ENCODE measurements at places on chromosomes 1 and 21.

DNA sequence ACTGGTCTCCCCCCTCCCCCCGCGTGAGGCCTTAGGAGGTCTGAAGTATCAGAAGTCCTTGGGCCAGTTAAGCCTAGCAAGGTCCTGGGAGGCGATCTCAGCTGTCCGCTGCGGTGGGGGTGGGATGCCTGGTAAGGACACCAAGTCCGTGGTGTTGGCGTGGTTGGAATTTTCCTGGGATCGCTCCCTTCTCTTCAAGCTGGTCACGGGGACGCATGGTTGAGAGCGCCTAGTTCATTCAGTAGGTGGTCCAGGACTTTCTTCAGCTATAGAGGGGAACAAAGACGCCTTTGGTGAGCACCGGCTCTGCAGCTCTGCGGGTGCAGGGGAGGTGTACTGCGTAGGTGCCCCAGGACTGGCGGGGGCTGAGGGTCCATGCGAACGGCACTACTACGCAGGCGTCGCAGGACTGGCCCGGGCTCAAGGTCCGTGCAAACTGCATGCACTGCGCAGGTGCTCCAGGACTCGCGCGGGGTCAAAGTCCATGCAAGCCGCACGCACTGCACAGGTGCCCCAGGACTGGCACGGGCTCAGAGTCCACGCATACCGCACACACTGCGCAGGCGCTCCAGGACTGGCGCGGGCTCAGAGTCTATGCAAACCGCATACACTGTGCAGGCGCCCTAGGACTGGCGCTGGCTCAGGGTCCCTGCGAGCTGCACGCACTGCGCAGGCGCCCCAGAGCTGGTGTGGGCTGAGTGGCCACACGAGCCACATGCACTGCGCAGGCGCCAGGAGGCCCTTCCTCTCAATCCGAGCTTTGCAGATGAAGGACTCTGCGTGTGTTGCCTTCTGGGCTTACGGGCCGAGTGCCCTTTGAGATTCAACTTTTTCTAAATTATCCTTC lies 36.6 kb upstream of the HMGN1 start:
- no peak for DNase-seq

GRCh38 chr21:39084073-39084472 lies 99.2 kb downstream of the PSMG1 start:
- no peak for DNase-seq

DNA sequence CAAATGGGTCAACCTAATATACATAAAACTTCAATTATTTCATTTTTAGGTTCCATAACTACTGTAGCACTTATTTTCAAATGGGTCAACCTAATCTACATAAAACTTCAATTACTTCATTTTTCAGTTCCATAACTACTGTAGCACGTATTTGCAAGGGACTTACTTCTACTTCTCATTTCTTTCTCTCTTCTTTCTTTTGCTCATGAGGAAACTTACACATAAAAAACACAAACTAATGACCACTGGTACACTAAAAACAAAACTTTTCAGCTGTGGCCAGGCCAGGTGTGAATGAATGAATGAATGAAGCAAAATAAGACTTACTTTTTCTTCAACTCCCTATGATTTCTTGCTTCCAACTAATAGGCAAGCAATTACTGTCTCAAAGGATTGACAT lies 11.7 kb downstream of the SYDE2 start:
- no peak for DNase-seq

- DNase-seq: no peak
These were observed 16.9 kb upstream of the MAP10 start for GRCh38 chr1:232788235-232788872.

- no peak for DNase-seq
These were observed 81.5 kb downstream of the SCMH1 start for GRCh38 chr1:41160498-41161110.

- DNase-seq: no peak
These were observed 225.7 kb upstream of the AJAP1 start for GRCh38 chr1:4428711-4429110.

DNA sequence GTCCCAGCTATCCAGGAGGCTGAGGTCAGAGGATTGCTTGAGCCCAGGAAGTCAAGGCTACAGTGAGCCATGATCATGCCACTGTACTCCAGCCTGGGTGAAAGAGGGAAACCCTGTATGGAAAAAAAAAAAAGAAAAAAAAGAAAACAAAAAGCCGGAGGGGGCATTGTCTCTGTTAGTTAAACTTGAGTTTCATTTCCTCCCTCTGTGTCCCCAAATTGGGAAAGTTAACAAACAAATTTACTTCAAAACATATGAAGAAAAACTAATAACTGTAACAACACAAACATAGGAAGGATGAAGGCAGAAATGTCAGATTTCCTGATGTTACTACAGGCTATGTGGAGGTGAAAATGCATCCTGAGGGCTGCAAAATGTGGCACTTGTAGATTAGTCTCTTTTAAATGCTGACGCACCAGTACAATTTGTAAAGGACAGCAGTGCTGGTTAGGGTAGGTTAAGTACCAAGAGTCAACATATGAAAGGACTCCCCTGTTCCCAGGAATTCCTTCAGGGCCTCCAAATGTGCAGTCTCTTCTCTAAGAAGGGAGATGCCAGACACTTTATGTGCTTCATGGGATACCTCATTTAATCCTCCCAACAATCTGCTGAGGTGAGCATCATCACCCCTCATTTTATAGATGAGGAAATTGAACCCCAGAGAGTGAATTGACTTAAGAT lies 52.9 kb downstream of the DEGS1 start:
- DNase-seq: no peak

- DNase-seq: no peak
These were observed 2.9 kb upstream of the CLIC4 start for GRCh38 chr1:24742090-24742938.

GRCh38 chr1:228304766-228305395 lies 97.0 kb downstream of the OBSCN start:
- no peak for DNase-seq

- DNase-seq: no peak
These were observed 7.3 kb downstream of the TSHB start for GRCh38 chr1:115036814-115037507.

All from T47D (cell line).